ENCODE measurements at places on chromosomes 1 and 21.

DNA sequence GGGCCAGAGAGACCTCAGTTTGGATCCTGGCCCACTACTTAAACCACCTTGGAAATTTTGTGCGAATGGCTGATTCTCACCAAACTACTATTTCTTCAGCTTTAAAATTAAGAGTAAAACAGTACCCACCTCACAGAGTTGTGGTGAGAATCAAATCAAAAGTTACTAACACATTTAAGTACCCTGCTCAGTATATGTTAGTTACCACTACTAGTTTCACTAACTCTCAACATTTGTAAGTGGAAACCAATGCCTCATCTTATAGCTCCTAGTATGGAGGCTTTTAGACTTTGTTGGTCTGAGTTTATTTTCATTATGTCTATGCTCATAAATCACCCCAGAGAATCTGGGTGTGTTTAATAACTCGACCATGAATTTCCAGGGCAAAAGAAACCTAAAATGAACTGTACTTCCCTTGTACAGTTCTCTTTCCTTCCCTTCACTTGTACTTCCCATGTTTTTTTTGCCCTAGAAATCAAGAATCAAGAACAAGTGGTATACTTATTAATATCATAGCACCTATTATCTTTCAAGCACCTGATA, 11.6 kb upstream of the SERBP1 start:
- no peak for DNase-seq

DNA sequence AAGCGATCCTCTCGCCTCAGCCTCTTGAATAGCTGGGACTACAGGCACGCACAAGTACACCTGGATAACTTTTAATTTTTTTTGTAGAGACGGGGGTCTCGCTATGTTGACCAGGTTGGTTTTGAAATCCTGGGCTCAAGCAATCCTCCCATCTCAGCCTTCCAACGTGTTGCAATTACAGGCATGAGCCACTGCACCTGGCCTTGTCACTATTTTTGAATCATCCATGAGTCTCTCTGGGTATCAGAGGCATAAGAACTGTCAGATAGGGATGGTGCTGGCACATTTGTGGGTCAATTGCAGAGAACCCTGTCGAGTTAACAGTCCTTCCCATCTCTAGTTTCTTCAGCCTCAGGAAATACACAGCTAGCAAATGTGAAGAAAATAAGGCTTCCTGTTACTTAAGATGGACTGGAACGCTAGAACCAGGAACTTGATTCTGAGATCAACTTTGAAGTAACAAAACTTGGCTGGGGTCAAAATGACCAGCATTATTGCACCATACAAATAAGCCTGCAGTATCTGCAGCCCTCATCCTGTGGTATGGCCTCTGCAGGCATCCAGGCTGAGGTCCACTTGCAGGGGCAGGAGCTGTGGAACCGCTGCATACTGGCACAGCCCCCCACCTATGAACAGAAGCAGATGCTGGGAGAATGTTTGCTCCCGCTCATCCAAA, 124.3 kb upstream of the GADD45A start:
- DNase-seq, result no peak

DNA sequence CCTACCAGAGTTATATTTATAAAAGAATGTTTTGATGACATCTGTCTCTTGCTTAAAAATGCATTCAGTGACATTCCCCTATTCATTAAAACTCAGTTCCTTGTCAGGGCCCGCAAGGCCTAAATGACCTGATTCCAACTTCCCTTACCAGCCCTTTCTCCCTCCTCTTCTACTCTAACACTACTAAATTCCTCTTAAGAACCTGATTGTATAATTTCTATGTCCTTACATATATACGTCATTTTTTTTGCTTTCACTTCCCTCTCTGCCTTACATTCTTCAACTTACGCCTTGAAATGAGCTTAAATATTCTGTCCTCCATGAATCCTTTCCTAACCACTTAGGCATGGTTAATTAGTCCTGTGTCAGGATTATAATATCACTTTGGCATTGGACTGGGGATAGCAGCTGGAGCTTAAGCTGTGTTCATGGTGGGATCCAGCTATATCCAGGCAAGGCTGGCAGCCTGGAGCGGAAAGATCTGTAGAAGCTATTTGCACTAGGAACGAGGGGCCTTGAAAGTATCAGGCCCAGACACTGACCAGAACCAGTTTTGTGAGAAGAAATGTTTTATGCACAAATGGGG, 360.2 kb upstream of the PTBP2 start:
- DNase-seq, result no peak

- no peak for DNase-seq
Observed at GRCh38 chr1:164685266-164686035, 126.5 kb downstream of the PBX1 start.

DNA sequence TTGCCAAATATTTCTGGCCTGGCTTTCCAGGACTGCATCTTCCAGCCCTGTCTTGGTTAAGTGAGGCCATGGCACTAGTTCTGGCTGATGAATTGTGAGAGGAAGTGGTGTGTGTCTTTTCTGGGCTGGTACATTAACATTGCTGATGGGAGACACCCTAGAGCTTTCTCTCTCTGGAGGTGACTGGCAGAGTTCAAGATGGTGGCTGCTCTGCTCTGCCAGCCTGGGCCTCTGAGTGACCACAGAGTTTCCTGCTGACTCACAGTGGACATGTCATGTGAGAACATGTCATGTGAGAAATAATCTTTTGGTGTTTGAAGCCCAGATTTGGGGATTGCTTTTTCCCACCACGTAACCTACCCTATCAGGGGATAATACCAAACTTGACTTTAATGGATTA, 218.0 kb upstream of the KIAA0040 start:
- DNase-seq, result no peak

- DNase-seq, result no peak
Observed at GRCh38 chr1:115545791-115546733, 95.7 kb upstream of the VANGL1 start.

DNA sequence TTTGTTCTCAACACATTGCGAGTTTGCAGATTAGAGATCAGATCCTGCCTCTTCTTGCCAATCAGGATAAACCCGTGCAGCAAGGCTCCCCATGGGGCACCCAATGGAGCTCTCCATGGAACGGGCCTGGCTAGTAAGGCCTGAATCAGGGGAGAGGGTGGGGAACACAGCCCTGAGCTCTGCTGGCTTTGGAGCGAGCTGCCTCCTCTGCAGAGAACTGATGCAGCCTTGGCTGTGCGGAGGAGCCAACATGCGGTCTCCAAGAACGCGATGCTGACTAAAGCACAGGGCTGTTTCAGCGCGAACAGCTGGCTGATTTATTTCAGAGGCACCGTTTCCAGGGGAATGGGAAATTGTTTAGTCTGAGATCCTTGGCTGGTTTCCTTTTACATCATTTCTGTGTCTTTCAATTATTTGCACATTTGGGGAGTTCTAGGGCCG, 139.7 kb downstream of the TSEN15 start:
- DNase-seq, result no peak

- DNase-seq, result no peak
Observed at GRCh38 chr1:166490437-166490991, 323.7 kb upstream of the FAM78B start.

DNA sequence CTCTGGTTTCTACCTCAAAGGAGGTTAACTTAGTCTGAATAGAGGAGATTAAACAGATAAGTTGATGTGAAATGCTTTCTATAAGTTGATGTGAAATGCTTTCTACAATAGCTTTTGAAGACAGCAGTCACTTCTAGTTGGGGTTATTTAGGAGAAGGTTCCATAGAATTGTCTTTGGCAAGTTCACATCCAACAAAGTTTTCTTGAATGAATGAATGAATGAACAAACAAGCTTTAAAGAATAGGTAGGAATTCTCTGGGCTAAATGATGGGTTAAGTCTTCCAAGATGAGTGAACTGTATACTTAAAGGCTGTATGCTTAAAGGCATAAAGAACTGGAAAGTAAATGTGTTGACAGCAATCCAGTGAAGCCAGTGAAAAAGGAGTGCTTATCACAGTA, 1.9 kb downstream of the CDC73 start:
- no peak for DNase-seq

GRCh38 chr1:53401813-53402745, 57.1 kb upstream of the DMRTB1 start:
- no peak for DNase-seq

DNA sequence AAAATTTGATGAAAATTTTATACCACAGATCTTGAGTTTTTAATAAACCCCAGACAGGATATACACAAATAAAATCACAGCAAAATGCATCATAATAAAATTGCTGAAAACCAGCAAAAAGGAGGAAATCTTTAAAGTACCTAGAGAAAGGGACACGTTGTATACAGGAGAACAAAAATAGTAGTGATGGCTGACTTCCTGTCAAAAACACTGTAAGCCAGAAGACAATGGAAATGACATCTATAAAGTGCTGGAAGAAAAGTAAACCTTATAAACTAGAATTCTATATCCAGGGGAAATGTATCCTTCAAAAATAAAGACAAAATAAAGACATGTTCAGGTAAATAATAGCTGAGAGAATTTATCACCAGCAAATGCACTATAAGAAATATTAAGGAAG, 14.6 kb upstream of the PTGFRN start:
- DNase-seq, result no peak

DNA sequence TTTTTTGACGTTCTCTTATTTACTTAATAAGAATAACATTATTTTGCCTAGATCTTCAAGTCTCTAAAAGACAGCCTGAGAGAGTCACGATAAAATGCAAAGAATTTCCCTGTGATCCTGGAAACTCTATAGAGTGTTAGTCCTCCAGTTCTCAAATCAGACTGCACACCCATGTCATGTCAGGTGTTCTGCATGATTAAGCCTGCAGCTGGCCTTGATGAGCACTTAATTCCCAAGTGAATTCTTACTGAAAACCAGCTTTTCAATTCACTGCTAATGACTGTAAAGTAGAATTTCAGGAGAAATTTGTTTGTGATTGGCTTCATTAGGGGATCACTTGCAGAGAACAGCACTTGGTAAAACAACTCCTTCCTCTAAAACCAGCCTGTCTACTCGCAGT, 41.9 kb downstream of the CHML start:
- no peak for DNase-seq

DNA sequence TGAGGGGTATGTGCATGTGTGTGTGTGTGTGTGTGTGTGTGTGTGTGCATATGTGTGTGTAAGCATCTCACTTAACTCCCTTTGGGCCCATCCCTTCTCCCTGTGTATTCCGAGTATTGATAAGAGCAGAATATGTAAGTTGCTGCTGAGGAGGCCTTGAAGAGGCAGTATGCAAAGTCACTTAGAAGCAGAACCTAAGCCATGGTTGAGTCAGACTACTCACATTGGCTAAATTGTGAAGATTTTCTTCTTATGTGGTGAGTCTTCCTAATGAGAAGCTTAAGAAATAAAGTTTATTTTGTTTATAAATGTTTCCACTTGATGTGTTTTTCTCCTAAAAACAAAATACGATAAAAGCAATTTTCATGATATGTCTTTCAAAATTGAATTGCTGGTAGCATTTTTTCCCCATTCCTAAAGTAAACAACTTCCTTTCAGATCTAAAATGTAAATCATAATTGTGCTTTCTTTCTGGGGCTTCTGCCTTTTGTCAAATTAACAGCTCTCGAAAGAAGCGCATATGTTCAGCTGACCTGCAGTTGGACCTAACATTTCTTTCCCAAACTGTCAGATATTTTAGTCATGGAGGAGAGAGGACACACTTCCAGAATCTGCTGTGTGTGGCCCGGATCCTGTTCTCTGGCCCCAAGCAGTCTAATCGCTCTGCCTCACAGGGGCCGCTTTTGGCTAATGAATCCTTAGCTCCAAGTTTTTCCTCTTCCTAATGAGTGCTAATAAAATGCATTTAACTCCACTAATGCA, 284.0 kb downstream of the DUSP10 start:
- DNase-seq, result no peak

DNA sequence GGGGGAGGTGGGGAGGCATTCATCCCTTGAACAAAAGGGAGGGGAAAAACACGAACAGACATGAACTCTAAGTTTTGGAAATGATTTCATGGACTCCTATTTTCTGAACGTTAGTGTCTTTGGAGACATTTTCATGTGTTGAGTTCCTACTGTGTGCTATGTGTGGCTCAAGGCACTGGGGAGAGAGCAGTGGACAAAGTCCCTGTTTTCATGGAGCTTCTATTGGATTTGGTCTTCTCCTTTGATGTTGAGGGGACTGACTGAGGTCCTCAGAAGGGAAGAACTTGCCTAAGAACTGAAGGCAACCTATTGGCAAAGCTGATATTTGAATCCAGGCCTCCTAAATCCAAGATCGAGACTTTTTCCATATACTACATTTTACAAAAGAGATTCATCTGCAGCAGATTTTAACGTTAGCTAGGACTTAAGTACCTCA, 30.4 kb downstream of the JUN start:
- DNase-seq, result no peak

- no peak for DNase-seq
Observed at GRCh38 chr1:197103300-197103699, 36.2 kb upstream of the F13B start.

DNA sequence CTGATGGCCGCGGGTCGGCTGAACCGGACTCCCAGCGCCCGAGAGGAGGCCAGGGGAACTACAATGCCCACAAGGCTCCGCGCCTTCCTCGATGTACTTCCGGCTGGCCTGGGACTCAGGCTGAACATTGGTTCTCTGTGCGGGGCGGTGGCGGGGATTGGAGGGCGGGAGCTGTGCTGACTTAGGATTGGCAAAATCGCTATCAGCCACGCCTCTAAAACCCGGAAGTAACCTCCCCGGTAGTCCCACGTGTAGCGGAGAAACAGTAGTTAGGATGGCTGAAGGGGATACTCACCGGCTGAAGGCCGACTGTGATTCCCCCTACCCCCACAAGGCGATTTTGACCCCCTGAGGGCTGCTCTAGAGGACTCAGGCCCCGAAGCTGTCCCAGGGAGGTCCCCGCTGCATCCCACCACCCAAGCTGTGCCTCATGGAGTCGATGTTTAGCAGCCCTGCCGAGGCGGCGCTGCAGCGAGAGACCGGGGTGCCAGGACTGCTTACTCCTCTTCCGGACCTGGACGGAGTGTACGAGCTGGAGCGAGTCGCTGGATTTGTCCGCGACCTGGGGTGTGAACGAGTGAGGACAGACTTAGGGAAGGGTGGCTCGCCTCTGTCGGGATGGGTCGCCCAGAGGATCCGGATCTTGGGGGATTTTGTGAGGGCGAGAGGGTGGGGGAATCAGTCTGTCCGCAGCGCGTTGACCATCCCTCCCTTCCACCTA, at the start of gene DPH2:
DPH2 (plus strand) TSS at position 265 of the 721 bp plus-strand sequence; CDS start at position 431, 166 bp downstream.
- DNase-seq, result peak; percentile 100

DNA sequence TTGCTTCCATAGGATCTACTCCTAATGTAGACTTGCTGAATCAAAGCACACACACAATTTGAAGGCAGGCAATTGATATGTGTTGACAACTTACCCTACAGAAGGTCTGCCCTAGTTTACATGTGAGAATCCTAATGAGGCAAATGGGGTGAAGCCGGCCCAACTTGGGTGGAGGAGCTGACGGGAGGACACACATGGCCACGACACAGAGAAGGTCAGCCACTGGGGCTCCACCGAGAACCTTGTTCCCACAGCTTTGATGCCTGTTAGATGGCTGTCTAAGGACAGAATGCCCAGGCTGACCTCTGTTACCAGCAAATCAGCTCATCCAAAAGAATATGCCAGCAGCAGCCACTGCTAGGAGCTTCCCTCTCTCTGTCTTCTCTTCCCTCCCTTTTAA, 1.5 kb upstream of the PLA2G2D start:
- no peak for DNase-seq

All from NCI-H2081 (cell line).